ENCODE measurements at places on chromosomes 7 and 10.

DNA sequence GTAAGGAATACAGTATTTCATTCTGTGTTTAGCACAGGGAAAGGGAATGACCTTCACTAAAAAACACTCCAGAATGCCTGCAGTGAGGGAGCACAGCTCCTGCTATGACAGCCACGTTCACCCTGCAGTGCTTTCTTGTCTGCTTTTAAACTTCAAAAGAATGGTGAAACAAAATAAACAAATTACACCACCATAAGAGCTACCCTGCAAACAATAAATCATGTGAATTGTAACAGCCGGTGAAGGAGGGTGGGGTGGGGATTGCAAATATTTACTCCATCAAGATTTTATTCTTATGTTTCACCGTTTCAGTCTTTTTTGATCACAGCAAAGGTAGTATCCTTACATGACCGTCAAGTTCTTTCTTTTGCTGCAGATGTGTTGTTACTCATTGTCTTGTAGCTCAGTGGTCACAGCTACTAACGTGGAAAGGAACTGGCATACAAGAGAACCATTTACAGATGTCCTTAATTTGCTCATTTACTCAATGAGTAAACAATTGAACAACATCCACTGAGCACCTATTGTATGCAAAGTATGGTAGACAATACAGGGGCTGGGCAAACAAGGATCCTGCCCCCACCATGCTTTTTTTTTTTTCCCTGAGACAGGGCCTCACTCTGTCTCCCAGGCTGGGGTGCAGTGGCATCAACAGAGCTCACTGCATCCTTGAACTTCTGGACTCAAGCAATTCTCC is 4.1 kb upstream of the CHN2 start:
- no peak for DNase-seq

GRCh38 chr7:132118641-132119040 is 457.6 kb downstream of the PLXNA4 start:
- no peak for DNase-seq

DNA sequence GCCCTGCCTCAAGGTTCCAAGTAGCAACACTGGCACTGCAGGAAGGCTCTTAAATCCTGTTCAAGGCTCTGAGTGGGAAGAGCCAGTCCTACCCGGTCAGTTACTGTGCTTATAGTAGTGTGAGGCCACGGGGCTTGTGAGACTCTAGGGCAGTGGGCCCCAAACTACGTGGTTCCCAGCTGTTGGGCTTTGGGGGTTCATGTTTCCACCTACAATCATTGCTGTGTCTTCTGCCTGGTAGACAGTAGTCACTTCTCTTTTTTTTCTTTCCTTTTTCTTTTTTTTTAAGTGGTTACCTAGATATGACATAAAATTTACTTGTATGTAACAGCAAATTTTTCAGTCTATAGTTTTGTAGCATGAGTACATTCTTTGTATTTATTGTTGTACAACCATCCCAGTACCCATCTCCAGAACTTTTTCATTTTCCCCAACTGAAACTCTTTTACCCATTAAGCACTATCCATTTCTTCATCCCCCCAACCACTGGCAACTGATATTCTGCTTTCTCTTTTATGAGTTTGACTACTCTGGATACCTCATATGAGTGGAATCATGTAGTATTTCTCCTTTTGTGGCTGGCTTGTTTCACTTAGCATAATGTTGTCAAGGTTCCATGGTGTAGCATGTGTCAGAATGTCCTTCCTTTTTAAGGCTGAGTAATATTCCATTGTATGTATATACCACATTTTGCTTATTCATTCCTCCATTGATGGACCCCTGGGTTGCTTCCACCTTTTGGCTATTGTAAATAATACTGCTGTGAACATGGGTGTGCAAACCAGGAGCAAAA is 7.7 kb downstream of the UBTD1 start:
- no peak for DNase-seq

DNA sequence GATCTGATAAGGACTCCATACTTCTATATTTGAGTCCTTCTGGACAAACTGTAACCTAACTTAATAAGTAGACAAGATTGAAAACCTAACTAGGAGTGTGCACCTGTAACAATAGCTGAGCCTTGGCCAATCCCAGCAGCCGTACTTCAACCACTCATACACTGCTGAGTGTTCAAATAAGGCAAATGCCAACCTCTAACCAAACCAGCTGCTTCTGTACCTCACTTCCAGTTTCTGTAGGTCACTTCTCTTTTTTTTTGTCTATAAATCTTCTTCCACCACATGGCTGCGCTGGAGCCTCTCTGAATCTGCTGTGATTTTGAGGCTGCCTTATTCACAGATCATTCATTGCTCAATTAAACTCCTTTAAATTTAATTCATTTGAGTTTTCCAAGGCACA is 753.2 kb downstream of the DNAJB9 start:
- no peak for DNase-seq

GRCh38 chr7:119685906-119686305 is 587.1 kb upstream of the KCND2 start:
- DNase-seq = no peak

- no peak for DNase-seq
These were observed 263.0 kb upstream of the NEBL start for GRCh38 chr10:21160116-21160515.

GRCh38 chr7:148809856-148810255 is 74.2 kb downstream of the EZH2 start:
- DNase-seq = no peak

- no peak for DNase-seq
These were observed 28.4 kb downstream of the BMPER start for GRCh38 chr7:33933611-33934281.

- no peak for DNase-seq
These were observed 118.5 kb downstream of the VTI1A start for GRCh38 chr10:112565434-112566053.

DNA sequence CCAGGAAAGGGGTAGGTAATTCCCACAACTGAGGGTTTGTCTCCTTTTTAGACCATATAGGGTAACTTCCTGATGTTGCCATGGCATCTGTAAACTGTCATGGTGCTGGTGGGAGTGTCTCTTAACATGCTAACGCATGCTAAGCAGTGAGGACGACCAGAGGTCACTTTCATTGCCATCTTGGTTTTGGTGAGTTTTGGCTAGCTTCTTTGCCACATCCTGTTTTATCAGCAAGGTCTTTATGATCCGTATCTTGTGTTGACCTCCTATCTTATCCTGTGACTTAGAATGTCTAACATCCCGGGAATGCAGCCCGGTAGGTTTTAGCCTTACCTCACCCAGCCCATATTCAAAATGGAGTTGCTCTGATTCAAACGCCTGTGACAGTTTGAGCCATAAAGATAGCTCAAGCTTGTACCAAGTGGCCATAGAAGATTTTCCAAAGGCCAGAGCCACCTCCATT is 176.0 kb upstream of the NAMPT start:
- DNase-seq = no peak

GRCh38 chr10:9561821-9562505 is 1455.7 kb upstream of the CELF2 start:
- no peak for DNase-seq

GRCh38 chr7:129719980-129720732 is 108.6 kb downstream of the NRF1 start:
- DNase-seq = no peak

DNA sequence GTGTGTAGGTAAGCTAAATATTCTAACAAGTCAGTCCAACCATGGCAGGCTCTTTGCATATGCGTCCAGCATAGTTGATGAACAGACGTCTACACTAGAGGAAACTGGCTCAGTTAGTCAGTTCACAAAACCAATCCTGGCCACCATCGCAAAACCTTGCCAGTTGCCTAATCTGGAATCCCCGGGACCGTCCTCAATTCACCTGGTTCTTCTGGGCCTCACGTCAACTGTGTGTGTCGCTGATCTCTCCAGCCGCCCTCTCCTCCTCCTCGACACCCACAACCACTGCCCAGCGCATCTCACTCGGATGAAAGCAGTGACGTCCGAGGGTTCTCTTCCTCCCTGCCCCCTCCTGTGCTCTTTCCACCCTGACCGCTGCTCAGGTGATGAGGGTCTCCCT is 217.8 kb upstream of the SH2B2 start:
- DNase-seq = no peak

GRCh38 chr10:1372212-1372611 is 316.0 kb downstream of the WDR37 start:
- DNase-seq = no peak

DNA sequence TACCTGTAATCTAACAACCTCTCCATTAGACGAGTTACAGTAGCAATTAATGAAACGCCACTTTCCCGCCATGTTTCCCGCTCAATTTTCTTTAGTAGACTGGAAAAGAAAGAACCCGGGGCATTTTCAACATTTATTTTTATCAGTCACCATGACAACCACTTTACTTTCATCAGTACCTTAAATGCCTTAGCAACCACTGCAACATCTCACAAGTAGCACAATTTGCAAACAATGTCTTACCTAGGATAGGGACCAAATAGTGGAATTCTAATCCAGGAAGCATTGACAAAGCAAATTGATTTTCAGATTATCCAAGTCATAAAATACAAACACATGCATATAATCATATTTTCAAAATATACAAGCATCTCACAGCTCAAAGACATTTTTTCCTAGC is 221.6 kb upstream of the IMMP2L start:
- DNase-seq = no peak

GRCh38 chr10:23643111-23643780 is 204.4 kb downstream of the OTUD1 start:
- DNase-seq = peak; percentile 59

- DNase-seq = no peak
These were observed 81.3 kb downstream of the FOXL3 start for GRCh38 chr7:371119-371778.

DNA sequence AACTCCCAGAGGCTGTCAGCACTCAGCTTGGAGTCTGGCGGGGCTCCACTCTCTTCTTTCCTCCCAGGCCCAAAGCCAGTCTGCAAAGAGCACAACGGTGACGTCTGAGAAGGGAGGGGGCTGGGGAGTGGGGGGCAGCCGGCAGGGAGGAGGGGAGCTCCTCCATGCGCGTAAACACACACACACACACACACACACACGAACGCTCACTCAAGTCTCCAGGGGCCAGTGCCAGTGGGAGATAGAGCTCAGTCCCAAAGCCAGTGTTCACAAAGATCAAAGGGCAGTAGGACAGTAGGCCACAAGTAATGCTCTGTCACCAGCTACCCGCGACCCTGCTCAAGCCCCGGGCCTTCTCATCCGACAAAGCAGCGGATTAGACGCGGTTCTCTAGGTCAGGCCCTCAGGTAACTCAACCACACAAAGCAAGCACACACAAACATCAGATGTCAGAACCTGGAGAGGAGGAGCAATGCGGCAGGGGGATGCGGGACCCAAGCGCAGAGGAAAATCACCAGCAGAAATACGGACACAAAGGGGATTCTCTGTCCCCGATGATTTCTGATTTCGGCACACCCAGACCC is 19.9 kb downstream of the TCAF1 start:
- no peak for DNase-seq

GRCh38 chr7:155205368-155206317 is 92.0 kb upstream of the INSIG1 start:
- peak; percentile 91 for DNase-seq

DNA sequence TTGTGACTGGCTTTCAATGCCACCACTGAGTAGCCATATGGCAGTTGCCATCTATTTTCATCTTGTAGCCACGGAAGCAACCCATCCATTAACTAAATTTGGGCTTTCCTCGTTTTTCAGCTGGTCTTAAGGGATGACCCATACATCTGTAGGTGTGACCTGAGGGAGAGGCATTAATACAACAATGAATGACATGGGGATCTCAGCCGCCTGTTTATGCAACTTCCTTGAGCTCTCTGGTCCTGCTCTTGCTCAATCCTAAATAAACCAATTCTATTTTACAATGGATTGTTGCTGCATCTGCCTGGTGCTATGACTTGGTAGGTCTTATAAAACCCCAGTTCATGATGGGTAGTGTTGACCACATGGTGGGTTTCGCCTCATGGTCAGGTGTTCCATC is 21.9 kb upstream of the ADAM22 start:
- no peak for DNase-seq

DNA sequence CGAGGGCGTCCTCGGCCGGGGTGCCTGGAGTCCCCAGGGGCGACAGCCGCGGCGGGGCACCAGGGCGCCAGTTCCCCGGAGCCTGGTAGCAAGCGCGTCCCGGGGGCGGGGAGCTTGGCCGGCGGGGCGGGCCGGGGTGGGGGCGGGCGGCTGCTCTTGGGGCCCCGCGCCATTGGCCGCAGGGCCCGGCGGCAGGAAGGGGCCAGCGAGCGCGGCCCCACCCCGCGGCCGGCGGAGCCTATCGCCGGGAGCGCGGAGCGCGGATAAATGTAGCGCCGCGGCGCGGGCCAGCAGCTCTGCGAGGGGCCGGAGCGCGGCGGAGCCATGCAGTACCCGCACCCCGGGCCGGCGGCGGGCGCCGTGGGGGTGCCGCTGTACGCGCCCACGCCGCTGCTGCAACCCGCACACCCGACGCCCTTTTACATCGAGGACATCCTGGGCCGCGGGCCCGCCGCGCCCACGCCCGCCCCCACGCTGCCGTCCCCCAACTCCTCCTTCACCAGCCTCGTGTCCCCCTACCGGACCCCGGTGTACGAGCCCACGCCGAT is at the start of gene HHEX:
HHEX (plus strand) TSS at position 293 of the 548 bp plus-strand sequence; CDS start at position 325, 32 bp downstream.
- peak; percentile 46 for DNase-seq

DNA sequence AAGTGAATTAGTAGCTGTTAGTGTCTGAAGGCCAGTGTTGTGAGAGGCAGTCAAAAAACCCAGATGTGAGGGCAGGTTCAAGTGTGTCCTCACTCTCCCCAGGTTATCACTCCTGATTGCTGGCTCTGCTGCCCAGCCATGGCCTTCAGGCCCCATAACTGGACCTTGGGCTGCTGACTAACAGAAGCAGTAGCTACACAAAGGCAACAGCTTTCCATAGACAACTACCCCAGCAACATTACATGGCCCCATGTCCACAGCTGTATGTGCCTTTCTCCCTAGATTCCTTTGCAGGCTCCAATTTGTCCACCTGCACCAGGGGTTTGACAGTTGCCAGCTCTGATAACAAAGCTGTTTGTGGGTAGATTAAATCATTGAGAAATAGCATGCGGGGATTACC is 297.8 kb downstream of the ARL4A start:
- DNase-seq = no peak

DNA sequence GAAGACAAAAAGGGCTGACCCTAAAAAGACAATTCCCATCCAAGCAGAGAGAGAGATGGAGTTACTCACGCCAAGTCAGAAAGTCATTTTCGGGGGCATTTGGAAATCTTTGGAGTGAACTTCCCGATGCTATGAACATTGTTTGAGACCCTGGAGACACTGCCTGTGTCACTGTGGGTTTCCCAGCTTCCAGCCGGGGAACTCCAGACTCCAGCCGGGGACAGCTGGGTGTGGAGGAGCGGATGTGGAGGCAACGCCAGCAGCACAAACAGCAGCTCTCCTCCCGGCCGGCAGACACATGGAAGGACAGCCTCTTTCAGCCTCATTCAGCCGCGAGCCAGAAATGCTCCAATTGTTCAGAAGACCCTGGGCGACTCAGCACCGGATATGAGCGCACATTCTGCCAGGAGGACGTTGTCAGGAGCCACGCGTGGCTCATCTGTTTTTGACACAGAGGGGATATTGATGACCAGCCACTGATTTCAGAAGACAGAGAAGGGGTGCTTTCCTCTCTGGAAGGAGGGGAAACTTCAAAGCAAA is 97.6 kb downstream of the PRPF18 start:
- DNase-seq = no peak

Data from CD4-positive, alpha-beta T cell treated with Interleukin-1 beta for 1 hour (primary cell).